Activated T-cell treated with anti-CD3 and anti-CD28 coated beads for 1 hour (primary cell): ENCODE measurements at places on chromosomes 5 and 9.

DNA sequence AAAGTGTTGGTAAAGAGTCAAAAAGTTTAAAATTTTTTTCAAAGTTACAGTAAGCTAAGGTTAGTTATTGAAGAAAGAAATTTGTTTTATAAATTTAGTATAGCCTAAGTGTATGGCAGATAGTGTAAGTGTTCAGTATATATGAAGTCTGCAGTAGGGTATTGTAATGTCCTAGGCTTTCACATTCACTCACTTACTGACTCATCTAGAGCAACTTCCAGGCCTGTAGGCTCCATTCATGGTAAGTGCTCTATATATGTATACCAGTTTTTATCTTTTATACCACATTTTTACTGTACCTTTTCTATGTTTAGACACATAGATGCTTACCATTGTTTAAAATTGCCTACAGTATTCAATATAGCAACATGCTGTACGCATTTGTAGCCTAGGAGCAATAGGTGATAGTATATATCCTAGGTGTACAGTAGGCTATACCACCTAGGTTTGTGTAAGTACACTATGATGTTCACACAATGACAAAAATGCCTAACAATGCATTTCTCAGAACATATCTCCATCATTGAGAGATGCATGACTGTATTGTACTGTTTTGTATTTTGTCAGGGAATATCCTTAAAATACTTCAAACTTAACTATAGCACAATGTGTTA is 38.5 kb downstream of the CYSTM1 start:
- DNase-seq, result no peak

DNA sequence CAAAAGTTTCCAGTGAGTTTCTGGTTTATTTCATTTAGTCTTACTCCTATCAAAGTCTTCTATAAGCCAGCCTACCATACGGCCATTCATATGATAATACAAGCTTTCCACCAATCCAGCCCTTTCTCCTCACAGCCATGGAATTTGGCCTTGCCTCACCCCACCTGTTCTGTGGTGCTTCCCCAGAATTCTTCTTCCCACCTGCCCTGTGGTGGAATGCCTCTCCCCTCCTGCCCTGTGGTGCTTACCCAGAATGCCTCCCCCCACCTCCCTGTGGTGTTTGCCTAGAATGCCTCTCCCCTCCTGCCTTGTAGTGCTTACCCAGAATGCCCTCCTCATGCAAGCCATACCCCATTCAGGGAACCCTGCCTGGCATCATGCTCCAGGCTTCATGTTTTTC is 90.3 kb upstream of the APC start:
- no peak for DNase-seq

DNA sequence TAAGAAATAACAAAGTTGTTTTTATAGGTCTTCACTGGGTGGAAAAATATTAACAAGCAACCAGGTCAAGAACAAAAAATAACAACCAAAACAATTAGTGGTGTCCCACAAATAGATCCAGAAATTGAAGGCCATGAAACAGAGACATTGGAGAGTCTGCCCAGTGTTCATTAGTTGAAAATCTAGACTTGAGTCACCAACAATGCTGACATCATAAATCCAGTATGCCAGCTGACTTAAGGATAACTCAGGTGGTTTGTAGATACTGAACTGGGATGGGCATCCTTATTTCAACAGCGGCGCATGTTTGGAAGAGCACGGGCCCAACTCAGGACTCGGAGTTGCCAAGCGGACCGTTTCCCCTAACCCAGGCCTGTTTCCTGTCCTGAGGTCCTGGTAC is 80.7 kb upstream of the TNFAIP8 start:
- no peak for DNase-seq

GRCh38 chr5:3650320-3650719 is 54.7 kb downstream of the IRX1 start:
- no peak for DNase-seq

- no peak for DNase-seq
These were observed 1.1 kb downstream of the VLDLR start for GRCh38 chr9:2622461-2623287.

DNA sequence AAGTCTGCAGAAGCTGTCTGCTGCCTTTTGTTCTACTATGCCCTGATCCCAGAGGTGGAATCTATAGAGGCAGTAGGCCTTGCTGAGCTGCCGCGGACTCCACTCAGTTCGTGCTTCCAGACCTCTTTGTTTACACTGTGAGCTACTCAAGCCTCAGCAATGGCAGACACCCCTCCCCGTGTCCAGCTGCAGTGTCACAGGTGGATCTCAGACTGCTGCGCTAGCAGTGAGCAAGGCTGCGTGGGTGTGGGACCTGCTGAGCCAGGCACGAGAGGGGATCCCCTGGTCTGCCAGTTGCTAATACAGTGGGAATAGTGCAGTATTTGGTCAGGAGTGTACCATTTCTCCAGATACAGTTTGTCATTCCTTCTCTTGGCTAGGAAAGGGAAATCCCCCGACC is 99.6 kb downstream of the SLCO4C1 start:
- DNase-seq, result no peak

- no peak for DNase-seq
These were observed 39.6 kb downstream of the TRIO start for GRCh38 chr5:14182761-14183160.

- DNase-seq, result no peak
These were observed 19.2 kb downstream of the NOTCH1 start for GRCh38 chr9:136526625-136527066.

DNA sequence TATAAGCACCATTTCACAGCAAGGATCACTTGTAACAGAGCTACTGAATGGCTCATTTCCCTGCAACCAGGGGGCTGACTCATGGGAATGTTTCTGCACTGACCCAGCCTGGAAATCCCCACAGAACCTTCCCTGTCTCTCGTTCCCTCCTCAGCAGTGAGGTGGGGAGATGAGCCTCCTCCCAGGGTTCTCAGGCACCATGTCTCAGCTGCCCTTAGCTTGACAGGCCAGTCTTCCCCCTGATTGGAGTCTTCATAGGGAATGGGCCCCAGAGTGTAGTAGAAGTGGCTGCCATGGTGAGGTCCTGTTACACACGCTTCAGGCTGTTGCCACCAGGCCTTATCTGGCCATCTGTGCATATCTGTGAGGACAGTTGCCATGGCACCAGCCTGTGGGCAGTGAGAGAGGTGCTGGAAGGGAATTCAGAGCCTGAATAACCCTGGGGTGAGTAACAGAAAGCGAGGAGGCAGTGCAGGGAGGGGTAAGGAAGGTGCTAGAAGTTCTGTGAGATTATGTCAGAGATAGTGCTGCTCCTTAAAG is 324.4 kb downstream of the ENC1 start:
- no peak for DNase-seq

DNA sequence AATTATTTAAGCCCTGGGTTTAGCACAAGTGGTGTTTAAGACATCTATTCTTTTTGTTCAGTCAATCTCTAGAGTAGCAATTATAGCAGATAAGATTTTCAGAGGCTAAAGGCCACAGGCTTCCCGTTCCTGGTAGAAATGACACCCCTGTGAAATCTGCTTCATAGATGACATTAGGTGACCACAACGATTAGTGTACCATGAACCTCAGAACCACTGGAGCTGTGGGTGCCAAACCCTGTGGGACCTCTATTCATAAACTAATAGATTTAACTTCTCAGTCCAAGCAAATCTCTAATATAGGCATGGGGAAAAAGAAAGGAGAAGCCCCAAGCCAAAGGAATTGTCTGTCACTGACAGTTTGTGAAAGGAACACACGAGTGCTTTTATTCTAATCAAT is 207.4 kb downstream of the ARRDC3 start:
- no peak for DNase-seq

GRCh38 chr9:71876829-71877228 is 34.2 kb downstream of the ABHD17B start:
- no peak for DNase-seq

- no peak for DNase-seq
These were observed 81.2 kb upstream of the MAP3K1 start for GRCh38 chr5:56734091-56734694.

DNA sequence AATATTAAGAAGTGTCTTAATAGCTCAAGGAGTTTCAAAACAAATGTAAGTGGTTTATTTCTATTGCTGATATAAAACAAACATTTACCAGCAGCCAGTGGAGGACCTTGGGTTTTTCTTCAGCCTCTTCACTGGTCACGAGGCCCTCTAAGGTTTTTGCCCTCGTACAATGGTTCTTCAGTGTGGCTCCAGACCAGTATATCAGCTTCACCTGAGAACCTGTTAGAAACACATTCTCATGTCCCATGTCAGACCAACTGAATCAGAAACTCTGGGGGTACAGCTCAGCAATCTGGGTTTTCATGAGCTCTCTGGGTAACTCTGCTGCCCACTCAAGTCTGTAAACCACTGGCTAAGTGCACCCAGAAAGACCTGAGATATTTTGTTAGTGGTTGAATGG is 12.9 kb downstream of the WWC1 start:
- DNase-seq, result no peak

DNA sequence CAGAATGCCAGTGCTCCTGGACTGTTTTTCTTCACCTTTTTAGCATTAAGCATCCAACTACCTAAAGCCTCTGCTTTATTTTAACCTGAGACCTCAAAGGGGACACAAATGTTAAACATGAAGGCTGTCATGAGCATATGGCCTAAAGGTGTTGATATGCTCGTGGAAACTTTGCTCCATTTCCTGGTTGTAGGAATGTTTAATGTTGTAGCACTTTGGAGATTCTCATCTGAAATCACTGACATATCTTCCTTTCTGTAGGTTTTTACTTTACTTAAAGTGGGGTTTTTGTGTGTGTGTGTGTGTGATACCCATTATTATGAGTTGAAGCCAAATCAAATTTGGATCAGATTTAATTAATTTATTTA is 37.0 kb downstream of the HABP4 start:
- no peak for DNase-seq

DNA sequence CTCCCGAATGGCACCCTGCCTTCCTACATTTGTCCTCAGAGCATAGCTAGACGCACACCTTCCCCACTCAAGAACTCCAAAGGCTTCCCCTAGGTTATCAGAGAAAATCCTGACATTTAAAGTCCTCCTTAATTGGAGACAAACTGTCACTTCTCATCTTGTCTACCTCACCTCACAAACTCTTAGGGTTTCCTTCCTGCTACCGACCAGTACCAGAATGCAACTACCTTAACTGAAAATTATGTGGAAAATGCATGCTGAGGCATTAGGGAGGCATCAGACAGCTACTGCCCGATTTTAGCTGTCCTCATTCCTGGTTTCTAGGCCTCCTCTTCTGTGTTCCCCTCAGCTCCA is 17.9 kb upstream of the TNIP1 start:
- no peak for DNase-seq

- DNase-seq, result no peak
These were observed 40.3 kb downstream of the GLRX start for GRCh38 chr5:95782181-95782580.

- peak; percentile 32 for DNase-seq
These were observed 92.2 kb downstream of the DOCK8 start for GRCh38 chr9:306907-307306.

- no peak for DNase-seq
These were observed 49.3 kb downstream of the ZFAND5 start for GRCh38 chr9:72315510-72316311.

GRCh38 chr5:127934791-127935256 is 148.7 kb upstream of the SLC12A2 start:
- no peak for DNase-seq

DNA sequence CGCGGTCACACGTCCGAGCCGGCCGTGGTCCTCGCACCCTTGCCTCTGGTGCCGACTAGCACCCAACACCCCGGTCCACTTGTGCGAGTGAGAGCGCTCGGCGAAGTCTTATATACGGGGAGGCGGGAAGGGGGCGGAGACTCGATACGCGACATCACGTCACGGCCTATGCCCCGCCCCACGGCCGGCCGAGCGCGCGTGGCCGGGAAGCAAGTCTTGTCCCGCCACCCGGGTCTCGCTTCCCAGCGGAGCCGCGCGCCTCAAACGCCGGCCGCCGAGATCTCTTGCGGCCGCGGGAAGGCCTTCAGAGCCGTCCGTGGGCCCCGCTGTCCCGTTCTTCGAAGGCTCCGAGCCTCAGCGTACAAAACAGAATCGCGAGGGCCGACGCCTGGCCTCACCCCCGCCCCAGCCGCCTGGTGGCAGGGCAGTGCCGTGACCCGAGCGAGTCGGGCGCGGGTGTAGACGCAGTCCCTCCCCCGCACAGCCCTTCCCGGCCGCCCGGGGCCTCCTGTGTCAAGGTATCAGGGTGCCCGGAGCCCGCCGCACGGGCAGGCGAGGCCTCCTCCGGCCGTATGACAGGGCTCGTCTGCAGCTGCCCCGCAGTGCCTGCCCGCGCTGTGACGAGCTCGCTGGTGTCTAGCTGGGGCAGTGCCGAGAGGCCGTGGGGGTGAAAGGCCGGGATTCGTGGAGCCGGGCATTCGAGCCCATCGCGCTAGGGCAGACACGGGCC is at the start of gene PLK2:
TSS of gene PLK2 (minus strand) at position 85 of the 730 bp plus-strand sequence. CDS start 127 bp downstream, outside the sequence.
- peak; percentile 94 for DNase-seq

DNA sequence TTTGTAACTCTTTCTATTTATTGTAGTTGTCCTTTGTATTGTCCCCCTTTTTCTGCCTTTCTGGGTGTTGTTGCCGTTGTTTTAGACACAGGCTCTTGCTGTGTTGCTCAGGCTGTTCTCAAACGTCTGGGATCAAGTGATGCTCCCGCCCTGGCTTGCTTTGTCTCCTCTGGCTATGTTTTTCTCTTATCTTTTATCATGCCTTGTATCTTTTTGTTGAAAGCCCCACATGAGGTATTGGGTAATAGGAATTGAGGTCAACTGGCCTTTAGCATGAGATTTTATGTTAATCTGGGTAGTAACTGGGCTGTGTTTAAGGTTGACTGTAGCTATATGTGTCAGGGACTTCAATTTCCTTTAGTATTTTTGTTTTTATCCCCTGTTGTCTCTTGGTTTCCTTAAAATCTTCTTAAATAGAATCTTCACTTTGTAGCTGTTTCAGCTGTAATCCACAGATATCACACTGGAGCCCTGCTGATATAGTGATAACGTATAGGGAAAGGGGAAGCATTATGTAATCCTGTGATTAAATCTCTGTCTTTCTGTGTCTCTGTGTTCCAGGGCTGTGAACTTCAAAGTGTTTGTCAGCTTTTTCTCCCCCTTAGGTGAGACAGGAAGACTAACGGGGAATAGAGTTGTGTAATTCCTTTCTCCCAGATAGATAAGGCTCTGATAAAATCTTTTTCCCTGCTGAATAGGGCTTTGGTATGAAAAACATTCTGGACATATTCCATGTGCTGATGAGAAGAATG is 25.9 kb upstream of the CACNA1B start:
- DNase-seq, result no peak

DNA sequence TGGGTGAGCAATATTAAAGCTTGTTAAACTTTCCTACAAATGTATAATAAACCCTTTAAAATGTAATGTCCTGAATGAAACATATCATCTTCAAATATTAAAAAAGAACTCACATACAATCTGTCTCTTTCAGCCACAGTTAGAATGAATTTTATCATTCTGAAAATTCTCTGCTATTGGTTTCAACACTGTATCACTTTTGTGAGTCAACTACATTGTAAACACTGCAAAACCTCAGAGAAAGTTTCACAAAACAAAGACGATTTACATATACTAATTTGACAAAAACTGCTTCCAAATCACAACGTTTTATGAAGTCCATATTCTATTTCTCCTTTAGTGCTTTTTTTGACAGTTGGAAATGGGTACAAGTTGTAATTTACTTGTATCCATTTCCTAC is 1032.0 kb upstream of the DMAC1 start:
- DNase-seq, result no peak
